ENCODE measurements at places on chromosomes 3 and 15.

DNA sequence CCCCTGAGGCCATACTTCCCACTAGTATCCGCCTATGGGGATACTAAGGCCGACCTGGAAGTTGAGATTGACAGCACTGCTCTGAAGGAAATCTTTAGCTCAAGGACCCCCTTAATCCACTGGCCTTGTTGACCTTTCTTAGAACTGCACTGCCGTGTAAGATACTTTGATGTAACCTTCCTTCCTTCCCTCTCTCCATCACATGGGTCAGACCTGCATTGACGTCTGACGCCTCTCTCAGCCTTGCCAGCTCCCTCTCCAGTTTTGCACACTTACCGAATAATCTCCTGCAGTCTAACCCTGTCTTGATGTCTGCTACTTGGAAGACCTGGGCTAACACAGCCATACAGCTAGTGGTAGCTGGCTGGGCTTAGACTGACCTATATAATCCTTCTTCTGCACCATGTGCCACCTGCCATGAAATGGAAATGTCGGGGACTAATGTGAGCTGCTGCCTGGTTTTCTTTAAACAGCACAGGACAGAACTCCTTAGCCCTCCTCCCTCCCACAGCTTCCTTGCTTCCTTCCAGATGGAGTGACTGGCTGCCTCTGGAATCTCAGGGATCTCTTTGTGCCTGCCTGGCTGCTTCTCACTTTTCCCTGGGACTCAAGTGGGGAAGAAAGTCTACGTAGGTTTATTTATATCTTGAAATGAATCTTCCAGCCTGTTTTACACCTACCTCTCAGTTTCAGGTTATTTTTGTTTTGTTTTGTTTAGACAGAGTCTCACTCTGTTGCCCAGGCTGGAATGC is 39.2 kb upstream of the HERC1 start:
- DNase-seq: no peak

- DNase-seq: no peak
Observed at GRCh38 chr3:53252096-53252946, 3.5 kb downstream of the TKT start.

GRCh38 chr15:37951999-37952398 is 17.6 kb downstream of the TMCO5A start:
- no peak for DNase-seq

- no peak for DNase-seq
Observed at GRCh38 chr15:75025107-75025506, 1.7 kb downstream of the PPCDC start.

GRCh38 chr15:70401709-70402108 is 304.0 kb upstream of the TLE3 start:
- DNase-seq: no peak

DNA sequence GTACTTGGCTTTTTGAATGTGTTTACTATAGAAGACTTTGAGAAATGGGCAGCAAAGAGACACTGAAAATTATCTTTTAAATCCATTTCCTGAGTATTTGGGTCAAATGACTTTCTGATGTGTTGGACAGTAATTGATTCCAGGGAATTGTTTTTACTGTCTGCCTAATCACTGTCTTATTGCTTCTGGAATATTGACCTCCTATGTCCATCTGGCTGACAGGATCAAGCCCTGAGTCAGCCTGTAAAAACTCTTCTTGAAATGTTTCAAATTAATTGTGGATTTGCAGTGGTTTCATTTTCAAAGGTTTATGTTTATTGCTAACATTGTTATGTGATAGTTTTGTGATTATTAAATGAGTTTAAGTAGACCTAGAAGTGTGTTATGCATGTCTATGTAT is 50.6 kb upstream of the MLF1 start:
- no peak for DNase-seq

- DNase-seq: no peak
Observed at GRCh38 chr3:137768361-137769321, 4.5 kb downstream of the SOX14 start.

- DNase-seq: no peak
Observed at GRCh38 chr3:36480911-36481648, 100.8 kb downstream of the STAC start.

GRCh38 chr15:96551196-96551595 is 220.7 kb downstream of the NR2F2 start:
- DNase-seq: no peak

DNA sequence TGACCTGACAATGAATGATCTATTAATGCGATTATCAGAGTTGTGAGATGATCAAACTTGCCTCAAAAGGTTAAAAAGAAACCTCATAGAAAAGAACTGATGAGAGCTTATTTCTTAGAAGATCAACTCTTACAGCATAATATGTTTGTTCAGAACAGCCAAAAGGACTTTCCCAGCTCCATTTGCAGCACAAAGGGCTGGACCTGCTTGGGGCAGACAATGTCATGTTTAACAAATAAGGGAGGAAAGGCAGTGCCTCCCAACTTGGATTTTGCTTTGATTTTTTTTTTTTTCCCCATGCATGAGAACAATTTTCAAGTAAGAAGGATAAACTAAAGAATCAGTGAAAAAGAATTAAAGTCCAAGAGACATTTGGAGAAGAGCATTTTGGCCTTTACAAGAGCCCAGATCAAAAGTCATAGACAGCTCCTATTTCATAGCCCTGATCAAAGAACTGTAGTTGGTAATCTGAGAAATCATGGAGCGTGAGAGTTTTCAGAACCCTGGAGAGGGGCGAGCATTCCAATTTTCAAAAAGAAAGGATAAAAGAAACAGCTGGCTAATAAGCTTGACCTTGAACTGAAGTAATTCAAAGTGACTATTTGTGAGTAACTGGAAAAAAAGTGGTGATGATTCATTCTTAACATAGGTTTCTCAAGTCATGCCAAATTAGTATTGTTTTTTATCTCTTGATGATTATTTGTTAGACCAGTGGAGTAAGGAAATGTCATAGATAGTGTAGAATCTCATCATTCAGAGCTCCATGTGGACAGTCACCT is 136.0 kb upstream of the CFAP20DC start:
- DNase-seq: no peak

DNA sequence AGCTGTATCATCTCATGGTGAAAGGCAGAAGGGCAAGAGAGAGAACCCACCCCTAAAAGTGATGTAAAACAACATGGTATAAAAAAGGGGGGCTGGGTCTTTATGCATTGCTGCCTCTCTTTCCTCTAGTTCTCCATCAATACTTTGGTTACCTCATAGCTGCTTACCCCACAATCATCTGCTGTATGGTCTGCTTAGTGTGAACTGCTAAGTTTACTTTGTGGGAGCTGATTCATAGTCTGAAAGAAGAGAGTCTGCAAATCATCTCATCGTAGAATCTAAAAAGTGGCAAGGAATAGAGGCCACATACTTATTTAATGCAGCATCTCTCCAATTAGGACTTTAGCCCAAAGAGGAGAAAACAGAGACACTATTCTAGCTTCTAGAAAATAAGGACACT is 546.8 kb downstream of the GBE1 start:
- no peak for DNase-seq

DNA sequence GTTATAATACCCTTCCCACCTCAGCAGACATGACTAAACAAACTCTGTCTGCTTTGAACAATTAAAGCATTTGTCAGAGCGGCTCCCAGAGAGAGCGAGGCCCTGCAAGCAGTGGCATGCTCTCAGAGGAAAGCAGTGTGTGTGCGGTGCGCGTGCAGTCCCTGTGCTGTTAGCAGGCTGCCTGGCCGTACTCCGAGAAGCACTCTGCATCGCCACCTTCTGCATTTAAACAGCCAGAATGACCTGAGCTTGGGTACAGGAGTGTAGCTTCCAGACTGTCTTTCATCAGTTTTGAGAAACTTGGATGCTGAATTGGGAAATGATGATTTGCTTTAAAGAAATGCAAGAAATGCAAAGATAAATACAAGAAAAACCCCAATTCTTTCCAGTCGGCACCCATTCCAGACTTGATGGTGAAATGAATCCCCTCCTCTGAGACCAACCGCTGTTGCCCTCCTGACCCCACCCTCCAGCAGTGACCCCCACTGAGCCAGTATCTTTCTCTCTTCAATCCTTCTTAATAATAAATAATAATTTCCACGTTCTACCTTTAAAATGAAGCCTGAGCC is 113.5 kb downstream of the VGLL4 start:
- DNase-seq: no peak

GRCh38 chr3:61894988-61895935 is 333.9 kb downstream of the PTPRG start:
- DNase-seq: peak; percentile 72

- DNase-seq: no peak
Observed at GRCh38 chr3:148763986-148764935, 63.4 kb upstream of the CPB1 start.

DNA sequence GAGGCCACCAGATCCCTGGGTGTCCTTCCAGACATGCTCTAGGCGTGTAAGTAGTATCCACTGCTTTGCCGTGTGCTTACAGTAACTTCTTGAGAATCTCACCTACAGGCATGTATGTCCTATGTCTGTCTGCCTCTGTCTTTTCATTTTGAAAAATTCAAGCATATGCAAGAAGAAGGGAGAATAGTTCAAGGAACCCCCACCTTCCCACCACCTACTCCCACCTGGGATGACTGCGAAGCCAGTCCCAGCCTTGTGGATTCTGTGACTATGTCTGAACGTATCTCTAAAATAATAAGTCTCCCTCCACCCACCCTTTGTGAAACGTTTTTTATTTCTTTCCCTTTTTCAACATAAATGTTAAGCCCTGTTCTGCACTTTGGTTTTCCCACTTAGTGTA is 15.0 kb downstream of the CHST13 start:
- no peak for DNase-seq

GRCh38 chr3:49658711-49659110 is 15.4 kb upstream of the APEH start:
- DNase-seq: no peak

GRCh38 chr15:77532846-77533245 is 99.9 kb downstream of the LINGO1 start:
- no peak for DNase-seq

GRCh38 chr3:120324190-120324589 is 25.0 kb downstream of the LRRC58 start:
- DNase-seq: no peak

DNA sequence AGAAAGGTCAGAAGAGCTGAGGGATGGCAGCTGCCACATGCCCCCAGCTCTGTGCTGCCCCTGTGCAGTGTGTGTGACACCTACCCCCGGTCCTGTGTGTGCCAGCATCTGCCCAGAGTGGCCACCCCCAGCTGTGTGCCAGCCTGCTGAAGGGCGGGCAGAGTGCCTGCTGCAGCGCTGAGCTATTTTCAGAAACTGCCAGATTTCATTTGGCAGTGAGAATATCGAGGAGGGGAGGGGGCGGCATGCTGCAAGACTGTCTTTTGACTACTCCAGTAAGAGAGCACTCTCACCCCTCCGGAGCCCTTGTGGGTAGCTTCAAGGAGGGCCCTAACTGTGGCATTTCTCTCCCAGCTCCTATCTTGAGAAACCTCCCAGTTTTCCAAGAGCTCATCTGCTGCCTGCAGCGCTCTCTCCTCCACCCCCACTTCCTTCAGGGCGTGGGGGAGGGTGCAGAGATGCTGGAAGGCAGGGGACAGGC is 25.2 kb upstream of the DOCK3 start:
- no peak for DNase-seq

GRCh38 chr3:139319428-139320402 is 24.1 kb upstream of the MRPS22 start:
- no peak for DNase-seq

GRCh38 chr15:73926219-73927002 is at the start of gene LOXL1:
Gene LOXL1, plus strand, starts transcription at chr15:73926462. Its CDS starts 322 bp downstream, at chr15:73926784.
- peak; percentile 78 for DNase-seq
